CD4-positive, alpha-beta T cell treated with Interferon gamma for 1 hour (primary cell): ENCODE measurements at places on chromosomes 6 and 20.
A peak's percentile ranks its signal among the peaks of the same experiment; 100 is the strongest.

DNA sequence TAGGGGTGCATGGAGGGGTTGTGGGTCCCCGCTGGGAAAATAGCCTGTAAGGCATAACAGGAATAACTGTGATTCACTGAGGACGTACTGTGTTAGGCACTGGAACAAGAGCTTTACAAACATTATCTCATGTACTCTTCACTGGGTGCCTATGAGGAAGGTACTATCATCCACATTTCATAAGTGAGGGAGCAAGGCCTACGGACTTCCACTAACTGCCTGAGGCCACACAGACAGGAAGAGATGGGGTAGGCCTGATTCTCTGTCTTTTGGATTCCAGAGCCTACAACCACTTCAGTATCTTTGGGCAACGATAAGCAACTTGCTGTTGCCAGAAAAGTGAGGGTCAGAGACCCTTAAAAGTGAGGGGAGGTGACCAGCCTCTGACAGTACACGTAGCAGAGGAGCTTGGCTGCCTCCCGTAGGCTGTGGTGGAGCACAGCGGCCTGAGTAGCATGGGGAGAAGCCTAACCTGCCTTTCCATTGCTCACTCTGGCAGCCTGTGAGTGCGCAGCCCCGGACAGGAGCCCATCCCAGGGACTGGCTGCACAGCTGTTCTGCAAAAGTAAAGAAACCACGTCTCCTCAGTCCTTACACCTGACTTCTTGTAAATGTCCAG, 30.4 kb downstream of the PSMB1 start:
- no peak for DNase-seq

GRCh38 chr6:110492584-110492983, 16.2 kb upstream of the SLC22A16 start:
- DNase-seq: no peak

GRCh38 chr6:168045141-168045691, 33.8 kb downstream of the FRMD1 start:
- DNase-seq: no peak

DNA sequence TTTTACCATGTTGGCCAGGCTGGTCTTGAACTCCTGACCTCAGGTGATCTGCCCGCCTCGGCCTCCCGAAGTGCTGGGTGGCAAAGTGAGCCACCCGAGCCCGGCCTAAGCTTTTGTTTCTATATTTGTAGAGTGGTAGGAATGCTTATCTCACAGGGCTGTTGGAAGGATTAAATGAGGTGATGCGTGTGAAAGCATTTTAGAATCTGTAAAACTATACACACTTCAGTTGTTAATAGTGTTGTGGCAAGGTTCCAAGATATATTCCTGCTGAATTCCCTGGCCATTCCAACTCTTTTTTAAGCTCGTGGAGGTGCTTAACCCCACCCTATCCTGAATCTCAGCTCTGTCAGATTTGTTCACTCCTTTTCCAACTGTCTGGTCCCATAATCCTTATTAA, 89.9 kb upstream of the AKIRIN2 start:
- DNase-seq: no peak

DNA sequence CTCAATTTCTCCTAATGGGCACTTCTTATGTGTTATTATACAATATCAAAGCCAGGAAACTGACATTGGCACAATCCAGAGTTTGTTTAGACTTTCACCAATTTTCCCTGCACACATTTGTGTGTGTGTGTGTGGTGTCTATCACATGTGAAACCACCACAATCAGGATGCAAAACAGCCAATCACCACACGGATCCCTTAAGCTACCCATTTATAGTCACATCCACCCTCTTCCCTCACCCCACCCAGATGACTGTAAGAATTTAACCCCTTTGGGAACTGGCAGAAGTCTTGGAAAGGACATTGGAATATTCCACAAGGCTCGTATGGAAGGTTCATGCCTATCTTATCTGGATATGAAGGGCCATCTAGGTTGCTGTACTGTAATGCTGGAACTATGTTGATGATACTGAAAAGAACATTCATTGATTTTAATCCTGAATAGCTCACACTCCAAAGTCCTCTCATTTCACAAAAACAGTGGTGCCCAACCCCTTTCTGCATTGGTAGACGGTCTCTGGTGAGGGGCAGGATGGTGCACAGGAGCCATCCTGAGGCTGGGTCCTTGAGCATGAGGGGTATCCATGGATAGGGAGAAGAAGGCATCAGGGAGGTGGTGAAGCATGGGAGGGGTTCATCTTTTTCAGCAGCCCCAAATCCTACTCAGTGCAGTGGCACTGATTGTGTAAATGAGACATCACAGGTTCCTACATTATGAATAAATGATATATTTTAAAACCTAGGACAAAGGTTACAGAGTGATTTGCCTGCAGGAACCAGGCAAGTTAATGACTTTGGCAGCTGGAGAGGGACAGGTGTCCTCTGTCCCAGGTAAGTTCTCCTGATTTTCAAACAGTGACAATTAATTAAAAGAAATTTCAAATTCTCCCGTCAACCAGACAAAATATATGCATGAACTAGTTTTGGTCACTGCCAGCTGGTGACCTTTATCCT, 12.1 kb upstream of the CTCFL start:
- no peak for DNase-seq

DNA sequence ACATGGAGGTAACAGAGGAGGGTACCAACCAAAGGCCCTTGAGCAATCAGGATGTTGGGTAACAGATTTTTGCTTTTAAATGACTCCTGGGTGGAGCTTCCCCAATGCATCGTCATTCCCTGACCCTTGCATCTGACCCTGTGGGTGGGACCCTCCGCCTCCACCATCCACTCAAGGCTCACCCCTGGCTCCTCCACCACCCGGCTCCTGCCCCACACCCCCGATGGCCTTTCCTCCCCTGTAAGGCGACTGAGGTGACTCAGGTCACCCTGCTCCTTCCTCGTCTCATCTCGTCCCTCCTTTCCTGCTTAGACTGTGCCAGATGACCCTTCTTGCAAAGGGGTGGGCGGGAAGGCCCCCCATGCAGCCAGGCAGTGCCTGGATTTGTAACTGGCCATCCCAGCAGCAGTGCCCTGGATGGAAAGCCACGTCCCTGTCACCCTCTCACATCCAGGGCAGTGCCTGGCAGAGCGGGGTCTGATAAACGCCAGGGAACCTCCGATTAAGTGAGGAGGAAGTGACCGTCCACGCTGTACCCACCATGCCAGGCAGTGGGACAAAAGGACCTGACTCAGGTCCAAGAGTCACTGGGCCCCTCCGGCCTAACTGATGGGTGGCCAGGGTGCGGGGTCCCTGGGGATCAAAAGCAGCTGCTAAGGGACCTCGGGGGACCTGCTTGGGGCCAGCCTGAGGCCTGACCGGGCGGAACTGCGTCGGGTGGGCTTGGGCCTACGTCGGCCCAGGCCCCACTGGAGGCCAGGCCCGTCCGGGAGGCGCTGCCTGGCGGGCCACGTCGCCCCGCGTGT, 624 bp upstream of the NPEPL1 start:
- DNase-seq: peak; percentile 71

- no peak for DNase-seq
These were observed 265.2 kb upstream of the RIN2 start for GRCh38 chr20:19492687-19493336.

GRCh38 chr6:120056085-120056484, 706.5 kb upstream of the MAN1A1 start:
- no peak for DNase-seq

DNA sequence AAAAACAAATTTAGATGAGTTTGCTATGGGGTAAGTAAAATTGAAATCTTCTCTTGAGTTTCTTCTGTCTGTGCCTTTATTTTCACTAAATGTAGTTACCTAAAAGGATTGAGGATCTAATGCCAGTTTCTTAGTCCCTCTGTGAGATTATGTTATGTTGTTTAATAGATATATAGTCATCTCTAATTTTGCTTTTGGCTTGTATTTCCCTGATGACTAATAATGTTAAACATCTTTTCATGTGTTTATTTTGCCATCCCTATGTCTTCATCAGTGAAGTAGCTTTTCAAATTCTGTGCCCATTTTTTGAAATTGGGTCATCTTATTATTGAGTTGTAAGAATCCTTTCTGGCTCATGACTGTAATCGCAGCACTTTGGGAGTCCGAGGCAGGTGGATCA, 13.7 kb downstream of the QRSL1 start:
- DNase-seq: no peak

GRCh38 chr20:9506280-9506821, 8.0 kb upstream of the LAMP5 start:
- DNase-seq: no peak

DNA sequence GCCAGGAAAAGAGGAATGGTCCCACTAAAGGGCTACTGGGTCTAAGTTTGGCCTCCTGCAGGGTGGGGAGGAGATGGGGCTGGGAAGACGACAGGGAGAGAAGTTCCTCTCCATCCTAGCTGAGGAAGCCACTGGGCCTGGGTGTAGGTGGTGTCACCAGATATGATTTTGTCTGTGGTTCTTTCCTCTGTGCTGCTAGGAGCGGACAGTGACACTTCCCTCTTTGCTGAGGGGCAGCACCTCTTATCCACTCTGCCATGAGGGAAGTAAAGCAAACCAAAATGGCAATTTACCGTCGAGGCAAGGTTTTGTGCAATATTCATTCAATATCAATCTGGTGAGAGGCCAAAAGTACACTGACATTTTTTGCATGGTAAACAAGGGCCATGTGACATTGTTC, 33.0 kb upstream of the NR2E1 start:
- DNase-seq: no peak

DNA sequence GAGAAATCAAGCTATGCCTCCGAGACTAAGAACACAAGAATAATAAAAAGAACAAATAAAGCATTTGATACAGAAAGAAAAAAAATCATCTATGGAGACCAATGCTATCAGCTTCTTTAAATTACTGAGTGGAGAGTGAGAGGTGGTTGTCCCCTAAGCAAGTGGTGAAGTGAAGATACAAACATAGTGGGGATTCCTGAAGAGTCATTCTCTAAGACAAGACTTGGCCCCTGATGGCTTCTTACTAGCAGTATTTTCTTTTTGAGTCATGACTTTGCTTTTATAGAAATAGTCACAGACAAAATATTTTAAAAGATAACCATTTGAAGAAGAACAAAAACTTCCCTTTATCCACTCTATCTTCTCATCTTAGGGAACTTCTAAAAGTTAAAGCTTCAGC, 261.4 kb upstream of the PRDM1 start:
- DNase-seq: no peak

- no peak for DNase-seq
These were observed 70.4 kb downstream of the BACH2 start for GRCh38 chr6:90226257-90226656.

DNA sequence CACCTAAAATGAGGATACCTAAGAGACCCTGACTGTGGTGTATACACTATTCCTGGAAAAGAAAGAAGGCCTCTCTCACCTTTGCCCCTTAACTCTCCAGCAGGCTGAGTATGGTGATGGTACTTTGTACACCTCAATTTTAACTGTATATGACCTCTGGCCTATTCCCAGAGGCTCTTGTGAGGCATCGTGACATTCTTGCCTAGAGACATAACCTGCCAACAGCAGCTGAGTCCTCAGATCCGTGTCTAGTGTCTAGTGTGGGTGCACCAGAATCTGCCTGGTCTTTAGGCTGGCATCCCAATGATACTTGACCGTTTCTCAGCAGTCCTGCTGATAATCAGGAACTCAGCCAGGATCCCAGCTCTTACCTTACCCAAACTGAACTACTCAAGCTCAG, 20.0 kb downstream of the TP53INP2 start:
- no peak for DNase-seq

DNA sequence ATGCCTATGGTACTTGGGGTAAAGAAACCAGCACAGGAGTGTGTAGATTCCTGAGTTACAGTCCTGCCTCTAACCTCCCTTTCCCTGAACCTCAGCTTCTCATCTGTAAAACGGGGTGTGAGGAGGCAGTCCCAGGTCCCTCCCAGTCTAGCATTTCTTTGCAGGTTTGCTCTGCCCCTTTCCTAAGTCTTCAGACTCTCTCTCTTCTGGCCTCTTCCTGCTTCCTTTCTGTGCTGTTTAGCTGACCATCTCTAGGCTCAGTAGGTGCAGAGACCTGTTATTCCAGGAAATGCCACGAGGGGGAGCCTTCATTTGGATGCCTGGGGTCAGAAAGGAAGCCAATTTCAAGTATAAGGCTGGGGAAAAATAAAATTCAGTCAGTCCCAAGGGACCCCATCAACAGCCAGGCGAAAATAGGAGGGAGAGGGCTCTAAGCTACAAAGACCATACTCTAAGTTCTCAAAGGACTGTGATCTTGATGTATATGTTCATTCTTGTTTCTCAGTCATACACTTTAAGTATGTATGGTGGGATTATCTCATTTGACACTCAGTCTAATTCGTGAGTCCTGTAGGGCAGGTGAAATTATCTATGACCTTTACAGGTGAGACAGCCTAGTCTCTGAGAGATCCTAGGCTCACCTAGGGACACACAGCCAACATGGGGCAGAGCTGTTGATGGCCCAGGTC, 89.1 kb downstream of the NCR2 start:
- DNase-seq: peak; percentile 58

DNA sequence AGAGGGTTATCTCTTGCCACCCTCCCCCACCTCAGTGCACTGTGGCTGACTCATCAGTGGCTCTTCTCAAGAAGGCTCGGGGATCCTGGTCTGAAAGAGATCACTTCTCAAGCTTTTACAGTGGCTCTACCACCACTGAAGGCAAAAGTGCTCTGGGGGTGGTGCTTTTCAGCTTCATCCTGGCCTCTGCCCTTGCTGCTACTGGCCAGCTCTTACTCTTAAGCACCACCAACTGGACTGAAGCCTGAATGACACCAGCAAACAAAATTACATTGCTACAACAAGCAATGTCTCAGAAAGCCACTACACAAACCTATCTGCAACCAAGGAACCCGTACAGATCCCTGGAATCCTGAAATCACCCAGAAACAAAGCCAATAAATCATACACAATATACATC, 402.1 kb downstream of the EPHA7 start:
- no peak for DNase-seq

GRCh38 chr6:104281370-104281769, 578.3 kb downstream of the HACE1 start:
- no peak for DNase-seq

- DNase-seq: no peak
These were observed 212.5 kb upstream of the SNX9 start for GRCh38 chr6:157610451-157610999.

DNA sequence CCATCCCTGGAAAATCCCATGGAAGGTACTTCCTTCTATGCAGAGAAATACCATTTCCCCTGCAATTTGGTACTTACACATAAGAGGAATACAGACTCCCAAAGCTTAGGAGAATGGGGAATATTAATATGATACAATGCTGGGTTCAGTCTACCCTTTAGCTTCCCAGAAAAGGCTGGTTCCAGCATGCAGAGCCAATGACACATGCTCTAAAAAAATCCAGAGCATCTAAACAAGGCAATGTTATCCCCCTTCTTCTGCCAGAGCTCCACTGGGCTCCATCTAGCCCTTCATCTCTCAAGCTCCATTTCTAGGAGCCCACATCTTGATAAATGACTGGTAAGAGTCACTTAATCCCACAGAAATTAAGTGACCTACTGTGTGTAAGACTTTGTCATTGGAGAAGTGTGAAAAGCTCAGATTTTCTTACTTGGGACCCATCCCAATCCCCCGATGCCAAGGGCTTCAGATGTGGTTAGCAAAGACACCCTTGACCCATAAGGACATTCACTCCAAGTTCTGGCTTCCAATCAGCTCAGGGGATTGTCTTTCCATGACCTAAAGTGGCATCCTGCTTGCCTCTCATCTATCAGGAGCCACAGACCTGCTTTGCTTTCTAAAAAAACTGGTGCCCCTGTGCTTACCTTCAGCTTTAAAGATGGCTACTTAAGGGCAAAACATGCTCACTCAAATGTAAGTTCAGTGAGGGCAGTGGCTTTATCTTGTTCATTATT, 137.5 kb downstream of the UNC5CL start:
- DNase-seq: no peak

- no peak for DNase-seq
These were observed 19.4 kb upstream of the TRIM27 start for GRCh38 chr6:28943223-28943556.

GRCh38 chr6:123629258-123629941, 7.3 kb downstream of the TRDN start:
- DNase-seq: no peak
